ENCODE measurements at places on chromosomes 11 and 22.

DNA sequence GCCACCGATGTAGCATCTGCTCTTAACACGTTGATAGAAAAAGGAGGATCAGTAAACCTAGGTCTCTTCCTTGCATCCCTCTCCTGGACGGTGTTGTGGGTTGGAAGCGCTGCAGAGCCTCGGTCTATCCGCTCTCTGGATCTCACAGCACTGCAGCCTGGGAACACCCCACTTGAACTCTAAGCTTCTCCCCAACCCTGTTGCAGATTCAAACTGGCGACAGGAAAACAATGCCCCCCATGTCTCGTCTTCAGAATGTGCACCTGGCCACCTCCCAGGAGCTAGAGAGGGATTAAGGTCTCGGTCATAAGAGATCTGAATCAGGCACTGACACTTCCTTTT, 454 bp downstream of the TMEM218 start:
- no peak for DNase-seq

DNA sequence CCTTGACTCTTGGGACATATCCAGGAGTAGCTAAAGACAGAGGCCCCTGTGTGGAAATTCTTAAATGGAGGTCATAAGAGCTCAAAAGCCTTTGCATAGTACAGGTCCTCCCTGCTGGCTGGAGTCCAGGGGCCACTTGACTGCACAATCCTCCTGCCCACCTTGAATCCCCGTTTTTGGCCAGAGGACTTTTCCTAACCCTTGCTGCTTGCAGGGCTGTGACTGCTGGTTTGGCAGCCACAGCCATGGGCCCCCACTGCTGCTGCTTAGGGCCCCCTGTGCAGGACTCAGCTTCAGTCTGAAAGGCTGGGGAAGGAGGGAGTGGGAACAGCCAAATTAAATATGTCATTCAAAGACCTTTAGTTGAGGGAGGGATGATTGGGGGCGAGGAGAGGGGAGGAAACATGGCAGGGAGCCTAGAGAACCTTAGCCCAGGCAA, 33.4 kb downstream of the ARHGAP1 start:
- no peak for DNase-seq

- no peak for DNase-seq
These were observed 8.6 kb downstream of the MUC5B start for GRCh38 chr11:1231396-1232020.

GRCh38 chr22:19656541-19657251, 57.6 kb upstream of the SEPTIN5 start:
- DNase-seq: no peak

DNA sequence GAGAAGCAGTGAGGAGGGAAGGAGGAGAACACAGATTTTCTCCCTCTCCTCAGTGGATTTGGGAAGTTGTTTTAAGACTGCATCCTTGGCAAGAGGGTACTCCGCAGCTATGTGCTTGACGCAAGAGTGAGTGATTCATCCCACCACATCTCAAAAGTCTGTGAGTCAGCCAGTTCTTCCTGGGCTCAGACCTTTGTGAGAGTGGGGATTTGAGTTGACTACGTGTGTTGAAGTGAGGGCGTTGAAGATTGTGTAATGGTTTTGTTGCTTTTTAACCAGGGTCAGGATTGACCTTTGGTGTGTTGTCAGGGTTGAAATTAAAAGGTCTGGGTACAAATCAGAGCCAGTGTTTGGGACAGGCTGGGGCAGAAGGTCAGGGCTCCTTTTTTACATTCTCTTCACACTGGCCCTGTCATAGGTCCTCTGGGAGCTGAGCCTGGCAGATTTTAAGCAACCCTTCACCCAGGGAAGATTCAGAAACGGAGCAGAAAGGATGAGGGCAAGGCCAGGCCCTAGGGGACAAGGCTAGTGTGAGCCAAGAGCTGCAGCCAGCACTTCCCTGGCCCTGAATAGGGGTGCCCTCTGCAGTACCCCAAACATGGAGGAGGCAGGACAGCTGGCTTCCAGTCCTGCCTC, 4.2 kb upstream of the C11orf86 start:
- no peak for DNase-seq

DNA sequence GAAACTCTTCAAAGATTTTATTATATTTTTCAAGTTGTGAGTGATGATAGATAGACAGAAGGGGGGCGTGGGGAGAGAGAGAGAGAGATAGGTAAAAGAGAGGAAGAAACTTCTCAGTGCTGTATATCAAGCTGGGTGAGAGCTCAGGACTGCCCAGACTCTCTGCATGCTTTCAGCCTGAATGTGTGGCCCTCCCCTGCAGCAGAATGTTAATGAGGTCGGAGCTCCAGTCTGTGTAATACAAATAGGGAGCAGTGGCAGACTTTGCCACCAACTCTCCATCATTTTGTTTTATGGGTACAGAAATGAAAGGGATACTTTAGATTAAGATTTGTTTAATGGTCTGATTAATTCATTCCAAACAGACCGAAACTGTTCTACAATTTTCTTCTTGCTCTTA, 752.8 kb downstream of the OPCML start:
- no peak for DNase-seq

- no peak for DNase-seq
These were observed 7.6 kb downstream of the FXYD2 start for GRCh38 chr11:117816846-117817367.

- no peak for DNase-seq
These were observed 7.7 kb upstream of the FLI1 start for GRCh38 chr11:128686021-128686741.

Data from NCI-H1436 (cell line).